Thyroid gland (tissue), 4 donors: ENCODE measurements at places on chromosomes 2 and 18. TPM values are rescaled to one million over a fixed set of nuclear protein-coding genes. Genes with fewer than 3 reads are reported as not detected.

Gene CD8B2
- not detected for total RNA-seq

Gene AQP12A
- total RNA-seq: not detected

Gene CRACDL
- total RNA-seq: 9.3 TPM

Gene RMND5A
- 37.2 TPM for total RNA-seq

Gene PRKAG3
- total RNA-seq: not detected

Gene PXDN
- 10.1 TPM for total RNA-seq

Gene GCG
- total RNA-seq: not detected

Gene MAP2
- total RNA-seq: 90.3 TPM

- DNase-seq: no peak
Observed at GRCh38 chr2:76678383-76679024, 843.7 kb downstream of the LRRTM4 start.

DNA sequence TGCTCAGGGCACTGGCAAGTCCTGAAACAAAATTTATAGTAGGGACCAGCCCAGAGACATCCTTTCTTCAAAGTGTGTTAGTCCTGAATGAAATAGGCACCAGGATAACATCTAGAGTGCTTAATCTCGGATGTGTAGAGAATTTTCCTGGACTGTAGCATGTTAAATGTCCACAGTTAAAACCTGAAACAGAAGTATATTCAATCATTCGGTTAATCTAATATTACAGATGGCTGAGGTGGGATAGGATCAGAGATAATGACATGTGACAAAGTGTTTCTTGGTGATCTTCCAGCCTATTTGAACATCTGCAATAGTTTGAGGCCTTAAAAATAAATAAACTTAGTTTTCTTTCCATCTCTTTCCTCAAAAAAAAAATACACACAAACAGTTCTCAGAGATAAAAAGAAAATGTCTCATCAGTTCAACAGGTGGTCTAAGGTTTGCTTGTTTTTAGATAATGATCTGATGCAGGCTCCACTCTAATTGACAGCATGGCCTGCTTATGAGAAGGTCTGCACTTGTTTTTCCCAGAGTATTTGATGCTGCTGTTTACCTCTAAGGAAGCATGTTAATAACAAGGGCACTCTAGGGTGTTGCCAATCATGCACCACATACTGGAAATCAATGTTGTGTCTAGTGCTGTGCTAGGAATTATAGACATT is 25.9 kb downstream of the CNTNAP5 start:
- DNase-seq: no peak

DNA sequence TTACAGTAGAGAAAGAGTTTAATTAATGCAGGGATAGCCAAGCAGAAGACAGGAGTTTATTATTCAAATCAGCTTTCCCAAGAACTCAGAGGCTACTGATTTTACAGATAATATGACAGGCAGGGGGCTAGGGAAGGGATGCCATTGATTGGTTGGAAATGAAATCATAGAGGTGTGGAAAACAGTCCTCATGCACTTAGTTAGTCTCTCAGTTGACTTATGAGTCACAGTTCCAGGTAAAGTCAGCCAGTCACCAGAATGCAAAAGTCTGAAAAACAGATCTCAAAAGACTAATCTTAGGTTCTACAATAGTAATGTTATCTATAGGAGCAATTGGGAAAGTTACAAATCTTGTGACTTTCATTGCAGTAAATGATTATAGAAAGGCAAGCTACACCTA is 676.4 kb upstream of the CHAC2 start:
- DNase-seq: no peak

DNA sequence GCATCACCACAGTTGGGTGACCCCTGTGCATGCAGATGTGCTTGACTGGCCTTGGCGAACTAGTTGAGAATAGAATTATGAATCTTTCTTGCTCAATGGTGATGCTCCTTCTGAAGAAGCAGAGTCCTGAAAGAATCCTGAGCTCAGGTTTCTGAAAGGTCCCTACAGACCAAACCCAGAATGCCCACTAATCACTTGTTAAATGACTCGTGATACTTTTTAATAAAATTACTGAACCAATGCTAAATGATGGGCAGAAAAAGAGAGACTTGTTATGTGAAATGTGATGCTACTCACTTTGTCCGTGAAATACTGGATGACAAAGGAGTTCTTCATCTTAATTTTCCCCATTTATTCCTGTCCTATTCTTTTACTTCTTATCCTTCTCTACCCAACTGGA is 263.5 kb upstream of the LRRTM1 start:
- DNase-seq: no peak

DNA sequence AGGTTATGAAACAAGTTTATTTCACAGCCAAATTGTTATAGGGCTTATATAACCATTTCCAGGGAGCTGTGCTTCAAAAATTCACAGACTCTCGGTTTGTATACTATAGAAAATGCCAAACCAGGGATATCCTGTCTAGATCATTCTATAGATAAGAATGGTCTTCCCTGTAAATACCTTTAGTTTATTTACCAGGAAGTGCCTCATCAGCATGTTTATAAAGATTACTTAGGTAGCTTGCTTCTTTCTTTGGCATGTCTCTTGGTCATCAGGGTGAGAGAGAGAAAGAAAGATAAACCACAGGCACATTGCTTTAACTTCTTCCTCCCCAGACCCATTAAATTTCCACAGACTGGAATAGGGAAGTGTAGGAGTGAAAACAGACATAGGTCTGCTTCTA is 439.4 kb downstream of the SPAG16 start:
- DNase-seq: no peak

- DNase-seq: no peak
Observed at GRCh38 chr18:39604836-39605235, 2039.2 kb upstream of the CELF4 start.

- DNase-seq: no peak
Observed at GRCh38 chr2:63486861-63487290, 101.4 kb downstream of the WDPCP start.

- no peak for DNase-seq
Observed at GRCh38 chr2:134229540-134229939, 24.3 kb upstream of the MGAT5 start.

- peak; percentile 5 for DNase-seq
Observed at GRCh38 chr2:67215214-67216055, 181.7 kb upstream of the ETAA1 start.

DNA sequence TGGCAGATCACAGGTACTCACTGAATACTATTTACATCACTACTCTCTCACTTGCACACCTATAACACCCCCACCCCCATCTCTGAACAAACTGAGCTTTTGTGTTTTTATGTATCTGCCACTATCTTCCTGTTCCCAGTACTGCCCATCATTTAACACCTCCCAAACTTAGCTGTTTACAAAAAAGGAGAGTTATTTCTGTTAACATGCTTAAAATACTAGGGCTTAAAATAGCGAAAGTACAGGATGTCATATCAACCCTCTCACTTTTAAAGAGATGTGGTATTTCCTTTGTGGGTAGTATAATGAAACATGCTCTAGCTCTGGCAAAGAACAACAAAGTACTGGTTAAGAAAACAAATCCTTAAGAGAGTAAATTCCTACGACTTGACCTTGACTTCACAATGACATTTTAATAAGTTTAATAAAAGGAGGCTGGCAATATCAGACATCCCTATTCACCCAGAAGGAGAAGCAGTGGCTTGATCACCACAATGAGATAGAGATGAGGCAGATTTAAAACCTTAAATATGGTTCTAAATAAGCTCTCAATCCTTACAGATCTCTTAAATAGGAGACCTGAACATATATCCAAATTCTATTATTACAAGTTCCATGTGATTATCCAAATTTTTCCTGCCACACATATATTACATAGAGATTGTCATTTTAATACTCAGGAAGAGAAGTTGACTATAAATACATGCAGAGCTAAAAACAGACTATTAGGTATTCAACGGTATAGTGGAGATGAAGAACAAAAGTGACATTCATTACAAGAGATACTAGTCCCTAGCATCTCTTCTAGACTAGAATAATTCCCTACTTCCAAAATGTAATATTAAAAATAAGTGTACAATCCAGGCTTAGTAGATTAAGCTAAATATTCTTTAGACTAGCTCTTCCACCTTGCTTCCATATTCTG is 36.9 kb downstream of the TRAK2 start:
- no peak for DNase-seq

- DNase-seq: no peak
Observed at GRCh38 chr2:215191477-215191876, 53.1 kb upstream of the ABCA12 start.

DNA sequence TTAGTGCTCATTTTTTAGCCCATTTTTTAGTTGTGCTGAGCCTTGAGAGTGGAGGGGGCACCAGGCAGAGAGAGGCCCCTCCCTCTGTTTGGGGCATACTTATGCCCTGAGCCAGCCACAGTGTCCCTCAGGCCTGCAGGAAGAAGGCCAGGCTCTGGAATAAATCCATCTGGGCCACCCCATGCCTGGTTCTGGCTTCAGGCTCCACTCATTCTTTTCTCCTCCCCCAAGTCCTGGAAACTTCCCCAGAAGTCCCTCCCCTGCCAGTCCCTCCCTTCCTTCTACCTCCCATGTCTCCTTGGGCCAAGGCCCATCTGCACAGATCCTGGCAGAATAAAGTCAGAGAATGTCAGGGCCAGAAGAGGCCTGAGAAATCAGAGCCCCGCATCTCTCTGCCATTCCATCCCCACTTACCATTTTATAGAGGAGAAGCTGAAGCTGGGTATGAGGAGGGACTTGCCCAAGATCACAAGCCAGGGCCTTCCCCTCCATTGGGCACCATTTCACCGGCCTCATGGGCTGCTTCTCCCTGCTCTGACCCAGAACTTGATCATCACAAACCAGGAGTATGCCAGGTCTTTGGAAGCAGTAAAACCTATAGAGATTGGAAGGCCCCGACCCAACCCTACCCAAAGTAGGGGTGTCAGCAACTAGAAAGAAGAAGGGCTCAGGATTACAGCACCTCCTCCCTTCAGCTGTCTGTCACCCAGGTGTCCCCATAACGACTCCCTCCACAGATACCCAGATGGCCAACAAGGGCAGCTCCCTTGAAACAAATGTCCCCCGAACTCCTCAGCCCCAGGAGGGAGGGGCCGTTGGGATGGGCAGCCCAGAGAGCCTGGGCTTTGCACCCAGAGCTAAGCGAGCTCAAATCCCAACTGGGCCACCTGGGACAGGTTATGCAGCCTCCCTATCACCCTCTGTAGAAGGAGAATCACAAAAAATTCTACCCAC is 108.4 kb downstream of the POLR1A start:
- peak; percentile 69 for DNase-seq

DNA sequence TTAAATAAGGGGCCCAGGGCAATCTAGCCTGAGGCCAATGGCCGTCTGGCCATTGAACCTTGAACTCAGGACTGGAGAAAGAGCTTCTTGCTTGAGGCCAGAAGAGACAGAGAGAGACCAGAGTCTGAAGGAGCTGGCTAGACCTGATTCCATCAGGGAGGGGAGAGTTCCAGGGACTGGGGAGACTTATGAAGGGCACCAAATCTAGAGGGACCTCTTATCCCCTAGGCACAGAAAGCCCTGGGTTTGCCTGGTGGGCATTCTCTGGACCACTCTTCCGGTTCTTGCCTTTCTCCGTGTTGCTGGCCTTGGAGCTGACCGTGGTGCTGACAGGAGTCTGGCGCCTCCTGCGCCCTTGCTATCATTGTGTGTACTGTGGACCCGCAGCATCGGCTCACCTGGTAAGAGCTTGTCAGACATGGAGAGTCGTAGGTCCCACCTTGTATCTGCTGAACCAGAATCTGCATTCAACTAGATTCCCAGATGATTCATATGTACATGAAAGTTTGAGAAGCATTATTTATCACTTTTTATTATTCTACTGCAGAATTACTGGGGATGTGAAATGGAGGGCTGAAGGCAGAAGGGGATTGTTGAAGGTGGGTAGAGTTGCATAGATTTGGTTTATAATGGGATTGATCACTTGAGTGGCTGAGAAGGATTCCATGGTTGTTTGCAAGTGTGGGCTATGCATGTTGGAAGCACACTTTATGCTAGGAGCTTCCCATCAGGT is 4.3 kb upstream of the TRPM8 start:
- DNase-seq: peak; percentile 3

DNA sequence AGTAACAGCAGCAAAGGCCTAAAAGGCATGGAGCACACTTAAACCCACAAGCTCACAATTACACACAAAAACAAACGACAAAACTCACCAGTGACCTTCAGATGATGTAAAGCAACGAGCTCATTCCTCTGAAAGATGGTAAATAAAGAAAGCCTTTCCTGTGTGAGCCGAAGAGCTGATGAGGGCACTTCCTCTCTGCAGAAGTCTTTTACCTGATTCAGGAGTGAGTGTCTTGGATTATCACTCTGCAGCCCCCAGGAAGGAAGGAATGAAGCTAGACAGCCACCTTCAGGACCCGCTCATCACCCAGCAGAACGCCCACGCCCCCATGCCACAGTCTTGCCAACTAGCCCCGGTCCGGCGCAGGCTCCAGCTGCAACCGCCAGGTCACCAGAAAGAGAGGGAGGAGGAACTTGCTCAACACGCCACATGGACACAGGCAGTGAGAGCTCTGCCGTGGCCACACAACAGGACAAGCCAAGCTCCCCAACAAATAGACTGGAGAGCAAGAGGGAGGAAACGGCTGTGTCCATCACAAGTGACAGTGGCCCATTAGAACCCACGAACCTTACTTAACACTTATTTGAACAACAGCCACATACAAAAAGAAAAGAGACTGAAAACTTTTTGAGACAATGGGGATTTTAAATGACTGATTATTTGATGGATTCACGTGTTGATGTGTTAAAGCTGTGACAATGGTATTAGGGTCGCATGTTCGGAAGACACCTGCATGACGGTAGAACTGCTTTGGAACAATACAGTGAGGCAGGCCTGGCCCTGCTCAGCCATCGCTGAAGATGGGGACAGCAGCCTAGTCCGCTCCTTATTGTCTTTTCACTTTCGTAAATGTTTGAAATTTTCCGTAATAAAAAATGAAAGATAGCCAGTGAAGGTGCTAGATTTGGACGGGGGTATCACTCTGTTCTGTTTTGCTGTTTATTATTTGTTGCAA is 127.3 kb downstream of the HDAC4 start:
- DNase-seq: no peak

DNA sequence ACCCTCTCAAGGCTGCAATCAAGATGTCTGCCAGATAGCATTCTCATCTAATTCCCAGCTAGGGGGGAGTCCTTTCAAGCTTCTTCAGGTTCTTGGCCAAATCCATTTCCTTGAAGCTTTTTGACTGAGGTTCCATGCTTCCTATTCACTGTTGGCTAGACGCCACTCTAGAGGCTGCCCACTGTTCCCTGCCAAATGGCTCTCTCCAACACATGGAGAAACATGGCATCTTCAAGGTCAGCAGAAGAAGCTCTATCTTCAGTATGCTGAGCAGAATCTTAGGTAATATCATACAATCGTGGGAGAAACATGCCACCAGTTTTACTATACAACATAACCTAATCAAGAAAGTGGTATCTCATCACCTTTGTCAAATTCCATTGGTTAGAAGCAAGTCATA is 1985.1 kb upstream of the CELF4 start:
- DNase-seq: no peak

DNA sequence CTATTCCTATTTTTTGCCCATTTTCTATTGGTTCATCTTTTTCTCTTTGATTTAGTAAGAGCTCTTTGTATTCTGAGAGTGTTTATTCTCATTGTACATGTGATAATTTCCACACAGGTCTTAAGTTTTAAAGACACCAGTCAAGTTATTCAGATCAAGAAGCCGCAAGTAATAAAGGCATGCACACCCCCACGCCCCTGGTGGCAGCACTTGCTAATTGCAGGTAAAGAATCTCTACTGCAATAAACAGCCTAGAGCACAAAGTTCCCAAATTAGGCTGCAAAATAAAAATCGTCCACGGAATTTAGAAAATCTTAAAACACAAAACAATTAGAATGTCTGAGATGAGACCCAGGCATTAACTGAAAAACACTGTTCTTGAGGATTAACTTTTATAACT is 45.2 kb downstream of the ST3GAL5 start:
- DNase-seq: no peak
